NCI-H1417 (cell line): ENCODE measurements at places on chromosomes 1 and 21.

DNA sequence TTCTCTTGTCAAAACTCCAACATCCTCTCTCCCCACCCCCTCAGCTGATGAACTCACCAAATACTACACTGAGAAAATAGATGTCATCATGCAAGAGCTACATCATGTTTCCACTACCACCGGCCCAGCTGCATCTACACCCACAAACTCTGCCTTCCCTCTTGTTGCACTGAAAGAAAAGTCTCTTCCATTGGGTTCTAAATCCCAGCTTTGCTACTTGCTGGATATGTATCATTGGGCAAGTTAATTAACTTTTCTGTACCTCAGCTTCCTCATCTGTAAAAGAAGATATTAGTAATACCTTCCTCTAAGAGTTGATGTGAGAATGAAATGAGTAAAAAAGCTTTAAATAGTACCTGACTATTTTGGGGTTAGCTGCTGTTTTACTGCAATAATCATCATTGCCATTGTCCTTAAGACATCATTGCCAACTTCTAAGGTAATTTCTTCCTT is 108.6 kb downstream of the OLFML2B start:
- no peak for DNase-seq

- no peak for DNase-seq
These were observed 93.9 kb upstream of the TARDBP start for GRCh38 chr1:10918531-10918930.

- DNase-seq, result no peak
These were observed 136.8 kb downstream of the S1PR1 start for GRCh38 chr1:101373570-101373969.

DNA sequence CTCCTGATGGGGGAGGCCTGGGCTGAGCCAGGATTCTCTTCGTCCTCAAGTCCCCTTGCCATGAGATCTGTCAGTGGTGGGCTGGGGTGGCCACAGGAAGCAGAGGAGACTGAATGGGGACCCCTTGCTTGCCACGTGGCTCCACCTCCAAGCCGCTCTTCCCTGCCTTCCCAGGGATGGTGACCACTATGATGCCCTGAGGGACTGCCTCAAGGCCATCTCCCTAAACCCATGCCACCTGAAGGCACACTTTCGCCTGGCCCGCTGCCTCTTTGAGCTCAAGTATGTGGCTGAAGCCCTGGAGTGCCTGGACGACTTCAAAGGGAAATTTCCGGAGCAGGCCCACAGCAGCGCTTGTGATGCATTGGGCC is 20.9 kb upstream of the TMEM222 start:
- DNase-seq, result no peak

- DNase-seq, result no peak
These were observed 14.9 kb upstream of the NPPB start for GRCh38 chr1:11873395-11874257.

DNA sequence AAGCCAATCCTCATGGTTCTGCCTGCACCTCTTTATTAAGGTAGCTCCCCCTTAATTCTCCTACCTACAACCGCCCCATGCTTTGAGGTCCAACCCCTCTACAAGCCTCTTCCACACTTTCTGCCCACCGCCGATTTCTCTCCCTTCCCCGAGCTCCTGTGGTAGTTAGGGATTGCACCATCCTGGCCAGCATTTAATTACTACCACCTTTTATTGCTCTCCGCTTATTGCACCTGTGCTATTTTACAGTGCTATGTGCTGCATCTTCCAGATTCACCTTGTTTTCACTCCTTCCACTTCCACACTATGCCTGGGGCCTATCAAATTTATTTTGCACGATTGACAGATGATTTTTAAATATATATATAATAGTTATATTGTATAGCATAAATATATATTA is 29.3 kb upstream of the DNAJC11 start:
- DNase-seq, result no peak

- no peak for DNase-seq
These were observed 104.0 kb downstream of the BRINP2 start for GRCh38 chr1:177274687-177275211.
